Hepatocyte (in vitro differentiated cells): ENCODE measurements at places on chromosomes 2 and 18. TPM values are rescaled to one million over a fixed set of nuclear protein-coding genes. Genes with fewer than 3 reads are reported as not detected.

DNA sequence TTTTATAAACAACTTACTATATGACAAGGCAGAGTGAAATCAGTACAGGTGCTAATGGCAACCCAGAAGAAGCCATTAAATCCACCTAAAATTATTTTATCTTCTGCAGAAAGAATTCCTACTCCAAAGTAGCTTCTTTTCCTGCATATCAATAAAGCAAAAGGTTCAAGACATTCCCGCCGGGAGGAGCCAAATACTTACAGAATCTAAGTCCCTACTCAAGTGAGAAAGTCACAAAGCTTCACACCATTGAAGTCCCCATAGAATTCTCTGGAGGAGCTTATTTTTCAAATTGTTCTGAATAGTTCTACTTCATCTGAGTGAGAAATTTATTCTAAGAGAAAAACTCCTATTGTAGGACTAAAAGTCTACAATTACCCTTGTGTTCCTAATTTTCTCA lies 233.7 kb upstream of the HNRNPA3 start:
- no peak for DNase-seq

GRCh38 chr2:32942793-32943485 lies 3.8 kb upstream of the LTBP1 start:
- no peak for DNase-seq

GRCh38 chr2:16687955-16688354 lies 22.3 kb upstream of the CYRIA start:
- DNase-seq: no peak

Gene MC2R
- not detected in 2 replicates for total RNA-seq
